ENCODE measurements at places on chromosomes 11 and 22.

DNA sequence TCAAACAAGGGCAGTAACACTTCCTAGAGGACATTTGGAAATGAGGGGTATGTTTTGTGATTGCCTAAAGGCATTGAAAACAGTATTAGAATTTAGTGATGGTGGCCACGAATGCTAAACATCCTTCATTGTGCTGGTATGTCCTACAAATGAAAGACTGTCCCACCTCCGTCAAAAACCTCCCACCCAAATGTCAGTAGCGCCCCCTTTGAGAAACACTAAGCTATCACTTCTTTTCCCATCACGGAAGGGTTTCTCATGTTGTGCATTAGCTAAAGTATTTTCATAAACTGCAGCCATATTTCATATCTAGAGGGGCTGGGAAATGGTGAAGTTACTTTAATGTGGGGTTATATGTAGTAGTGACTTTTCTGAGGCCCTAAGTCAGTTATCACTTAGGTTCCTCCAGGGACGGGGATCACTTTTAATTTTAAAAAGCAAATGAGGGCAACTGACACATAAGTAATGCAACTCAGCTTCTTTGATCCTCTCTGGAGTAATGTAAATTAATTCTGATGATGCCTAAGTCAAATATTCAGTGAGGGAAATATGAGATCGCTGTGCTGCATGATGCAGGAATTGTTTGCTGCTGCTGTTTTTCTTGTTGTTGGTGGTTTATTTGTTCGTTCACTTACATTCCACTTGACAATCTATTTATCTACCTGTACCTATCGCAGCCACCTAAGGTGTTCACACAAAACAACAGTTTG, 1403.4 kb upstream of the TENM4 start:
- DNase-seq, result no peak

DNA sequence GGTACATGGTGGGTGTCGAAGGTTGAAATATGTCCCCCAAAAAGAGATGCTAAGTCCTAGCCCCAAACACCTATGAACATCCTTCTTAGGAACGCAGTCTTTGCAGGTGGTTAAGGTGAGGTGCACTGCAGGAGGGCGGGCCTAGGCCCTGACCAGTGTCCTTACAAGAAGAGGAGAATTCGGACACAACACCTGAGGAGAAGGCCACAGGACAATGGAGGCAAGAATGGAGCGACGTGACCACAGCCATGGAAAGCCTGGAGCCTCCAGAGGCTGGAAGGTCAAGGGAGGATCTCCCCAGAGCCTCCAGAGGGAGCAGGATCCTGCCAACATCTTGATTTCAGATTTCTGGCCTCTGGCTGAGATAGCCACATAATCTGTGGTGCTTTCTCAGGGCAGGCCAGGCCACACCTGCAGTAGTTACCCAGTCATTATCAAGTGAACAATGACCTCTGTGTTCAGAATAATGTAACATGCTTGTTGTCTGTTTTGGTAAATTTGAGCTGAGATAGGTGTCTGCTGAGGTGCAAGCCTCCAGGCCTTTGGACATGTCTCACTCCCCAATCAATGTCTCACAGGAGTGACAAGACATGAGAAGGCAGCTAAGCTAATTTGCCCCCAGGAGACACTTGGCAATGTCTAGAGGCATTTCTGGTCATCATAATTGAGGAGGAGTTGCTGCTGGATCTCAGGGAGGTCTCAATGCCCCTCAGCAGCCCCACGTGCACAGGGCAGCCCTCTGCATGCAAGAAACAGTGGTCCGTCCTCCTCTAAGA, 498.9 kb downstream of the BRD1 start:
- DNase-seq, result no peak

DNA sequence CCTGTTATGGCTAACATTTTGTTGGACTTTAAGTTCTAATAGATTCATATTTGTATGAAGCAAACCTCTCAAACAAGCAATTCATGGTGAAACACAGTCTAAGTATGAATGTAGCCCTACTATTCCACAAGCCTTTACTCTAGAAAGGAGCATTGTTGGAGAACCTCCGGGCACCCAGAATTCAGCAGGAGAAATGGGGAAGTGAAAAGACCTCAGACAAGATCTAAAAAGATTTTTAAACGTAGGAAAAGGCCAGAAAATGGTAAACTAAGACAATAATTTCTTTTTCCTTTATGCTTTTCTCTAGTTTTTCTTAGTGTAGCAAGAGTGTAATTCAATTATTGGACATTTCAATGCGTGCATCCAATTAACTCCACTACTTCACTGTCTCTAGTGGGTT, 426.4 kb downstream of the INSC start:
- no peak for DNase-seq

GRCh38 chr11:8090756-8091155, 9.7 kb downstream of the TUB start:
- DNase-seq, result no peak

DNA sequence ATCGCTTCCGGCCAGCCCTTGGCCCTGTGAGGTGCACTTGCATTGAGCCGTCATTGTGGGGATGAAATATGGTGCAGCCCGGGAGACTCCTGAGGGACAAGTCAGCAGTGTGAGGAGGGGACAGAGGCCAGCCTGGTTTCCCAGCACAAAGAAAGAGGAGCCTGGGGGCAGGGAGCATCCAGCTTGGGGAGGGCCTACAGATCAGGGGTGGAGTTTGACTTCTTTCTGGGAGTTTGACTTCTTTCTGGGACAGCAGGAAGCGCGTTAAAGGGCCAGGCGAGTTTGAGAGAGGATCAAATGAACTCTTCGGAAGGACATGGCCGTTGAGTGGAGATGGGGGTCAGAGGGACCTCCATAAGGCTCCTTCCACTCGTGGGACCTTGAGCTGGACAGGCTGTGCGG, 91.9 kb downstream of the LRRC32 start:
- DNase-seq, result no peak

GRCh38 chr22:24463071-24463760, 31.9 kb upstream of the UPB1 start:
- no peak for DNase-seq

DNA sequence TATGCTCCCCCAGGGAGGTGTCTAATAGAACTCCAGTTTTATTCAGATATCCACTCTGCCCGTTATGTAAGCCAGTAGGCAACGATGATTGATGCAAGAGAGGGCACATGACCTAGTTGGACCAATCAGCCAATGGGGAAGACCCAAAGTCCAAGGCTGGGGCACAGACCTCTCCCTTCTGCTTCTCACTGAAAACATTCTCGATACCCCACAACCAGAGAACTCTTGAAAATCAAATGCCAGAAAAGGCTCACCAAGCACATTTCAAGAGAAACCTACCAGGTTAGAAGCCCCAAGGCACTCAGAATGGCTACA, 7.4 kb downstream of the HIRA start:
- no peak for DNase-seq

GRCh38 chr22:26656891-26657851, at the start of gene MIAT:
Gene MIAT (plus strand): TSS chr22:26657588.
- DNase-seq, result no peak

GRCh38 chr22:44139773-44140172, 41.0 kb upstream of the PARVG start:
- DNase-seq, result no peak

DNA sequence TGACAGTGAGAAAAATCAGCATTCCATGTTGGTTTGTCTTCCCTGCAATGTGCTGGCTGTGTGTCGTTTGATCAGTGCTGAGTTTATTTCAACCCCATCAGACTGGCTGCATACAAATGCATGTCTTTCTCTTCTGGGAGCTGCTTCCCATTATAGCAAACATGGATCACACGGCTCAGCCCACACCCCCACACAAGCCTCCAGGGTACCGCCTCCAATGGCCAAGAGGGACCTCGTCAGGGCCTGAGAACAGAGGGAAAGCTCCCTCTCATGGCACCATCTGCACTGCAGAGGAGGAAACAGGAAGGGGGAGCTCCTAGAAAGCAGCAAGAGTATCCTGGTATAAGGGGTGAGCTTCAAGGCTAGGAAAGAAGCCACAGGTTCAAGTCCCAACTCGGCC, 214.2 kb downstream of the LARGE1 start:
- DNase-seq, result no peak

GRCh38 chr11:7793233-7793632, 3.5 kb downstream of the OR5P2 start:
- no peak for DNase-seq

GRCh38 chr11:28343304-28344233, 235.4 kb downstream of the METTL15 start:
- DNase-seq, result peak; percentile 62

GRCh38 chr11:13920756-13921155, 41.8 kb upstream of the SPON1 start:
- DNase-seq, result no peak

DNA sequence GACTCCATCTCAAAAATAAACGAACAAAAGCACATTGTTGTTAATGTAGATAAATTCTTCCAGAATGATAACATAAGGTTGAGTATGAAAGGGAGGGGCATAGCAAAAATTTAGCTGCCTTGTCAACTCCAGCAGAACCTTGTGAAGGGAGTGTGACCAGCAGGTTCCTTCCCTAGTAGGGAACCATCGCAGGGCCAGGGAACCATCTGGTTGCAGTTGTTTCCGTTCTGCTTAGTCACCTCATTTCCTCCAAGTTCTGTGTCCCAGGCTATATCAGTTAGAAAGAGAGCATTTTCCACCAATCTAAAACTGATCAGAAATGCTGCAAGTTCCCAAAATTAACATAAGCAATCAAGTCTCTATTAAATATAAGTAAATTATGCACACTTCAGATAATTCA, 126.7 kb upstream of the BLID start:
- no peak for DNase-seq

DNA sequence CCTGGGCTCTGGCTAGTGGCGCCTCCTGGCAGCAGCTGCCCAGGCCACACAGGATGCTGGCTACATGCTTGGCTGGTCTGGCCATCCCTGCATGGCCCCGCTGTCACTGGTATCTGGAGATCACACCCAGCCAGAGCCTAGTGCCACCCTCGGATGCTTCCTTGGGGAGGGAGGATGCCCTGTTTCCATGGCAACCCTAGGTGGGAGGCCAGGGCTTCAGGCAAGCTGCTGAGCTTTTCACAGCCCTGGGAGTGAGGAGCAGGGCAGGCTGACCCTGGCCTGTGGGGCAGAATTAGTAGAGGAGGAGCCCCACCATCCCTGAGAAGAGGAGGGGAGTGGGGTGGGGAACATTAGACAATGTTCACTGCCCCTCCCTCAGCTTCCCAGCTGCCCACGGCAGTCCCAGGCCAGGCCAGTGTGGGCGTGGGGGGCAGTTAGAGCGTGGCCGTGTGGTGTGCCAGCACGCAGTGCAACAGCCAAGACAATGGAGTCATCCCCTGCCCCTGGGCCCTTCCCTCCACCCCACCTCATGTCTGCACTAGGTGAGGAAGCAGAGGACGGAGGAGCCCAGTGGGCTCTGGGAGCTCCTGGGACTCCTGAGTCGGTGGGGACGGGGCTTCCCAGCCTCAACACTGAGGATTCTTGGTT, 50.4 kb downstream of the PARVB start:
- no peak for DNase-seq

Data from stromal cell of bone marrow (primary cell).